Mammary epithelial cell (primary cell): ENCODE measurements at places on chromosomes 4 and X. TPM values are rescaled to one million over a fixed set of nuclear protein-coding genes. Genes with fewer than 3 reads are reported as not detected.

Gene STAG2
- total RNA-seq, result 54.8 TPM

Gene TLL1
- 5.7 and 10.0 TPM in 2 replicates for total RNA-seq

Gene CT47A7
- not detected for total RNA-seq

Gene FGFRL1
- total RNA-seq, result 12.8 TPM

Gene BMX
- 0.33 TPM for total RNA-seq

Gene XG
- 4.5 and 7.2 TPM in 2 replicates for total RNA-seq

Gene ANAPC4
- total RNA-seq, result 22.3 TPM

Gene SMIM31
- not detected for total RNA-seq

Gene CD38
- not detected for total RNA-seq

DNA sequence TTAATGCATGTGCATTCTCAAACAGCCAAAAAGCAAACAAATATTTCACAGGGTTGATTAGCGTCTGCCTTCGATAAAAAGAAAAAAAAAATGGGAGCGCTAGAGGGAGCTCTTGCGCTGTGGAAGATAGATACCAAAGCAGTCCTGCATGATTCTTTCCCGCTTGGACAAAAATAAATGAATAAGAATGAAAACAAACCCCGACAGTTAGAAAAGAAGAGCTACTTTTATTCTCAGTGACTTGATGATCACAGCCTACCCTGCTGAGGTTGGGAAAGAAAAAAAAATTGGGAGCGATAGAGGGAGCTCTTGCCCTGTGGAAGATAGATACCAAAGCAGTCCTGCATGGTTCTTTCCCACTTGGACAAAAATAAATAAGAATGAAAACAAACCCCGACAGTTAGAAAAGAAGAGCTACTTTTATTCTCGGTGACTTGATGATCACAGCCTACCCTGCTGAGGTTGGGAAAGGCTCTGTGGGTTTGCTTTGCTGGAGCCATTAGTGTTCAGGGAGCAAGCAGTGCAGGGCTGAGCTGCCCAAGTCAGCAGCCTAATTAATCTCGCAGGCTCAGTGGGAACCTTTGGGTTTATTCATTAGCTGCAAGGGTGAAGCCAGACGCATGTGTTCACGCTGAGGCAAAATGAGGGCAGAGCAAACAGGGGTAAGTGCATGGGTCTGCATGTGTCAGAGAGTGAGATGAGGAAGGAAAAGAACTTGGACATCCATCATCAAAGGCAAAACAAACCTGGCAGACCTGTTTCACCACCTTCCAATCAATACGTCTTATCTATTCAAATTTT, 249.3 kb upstream of the PRKX start:
- peak; percentile 15 for DNase-seq

DNA sequence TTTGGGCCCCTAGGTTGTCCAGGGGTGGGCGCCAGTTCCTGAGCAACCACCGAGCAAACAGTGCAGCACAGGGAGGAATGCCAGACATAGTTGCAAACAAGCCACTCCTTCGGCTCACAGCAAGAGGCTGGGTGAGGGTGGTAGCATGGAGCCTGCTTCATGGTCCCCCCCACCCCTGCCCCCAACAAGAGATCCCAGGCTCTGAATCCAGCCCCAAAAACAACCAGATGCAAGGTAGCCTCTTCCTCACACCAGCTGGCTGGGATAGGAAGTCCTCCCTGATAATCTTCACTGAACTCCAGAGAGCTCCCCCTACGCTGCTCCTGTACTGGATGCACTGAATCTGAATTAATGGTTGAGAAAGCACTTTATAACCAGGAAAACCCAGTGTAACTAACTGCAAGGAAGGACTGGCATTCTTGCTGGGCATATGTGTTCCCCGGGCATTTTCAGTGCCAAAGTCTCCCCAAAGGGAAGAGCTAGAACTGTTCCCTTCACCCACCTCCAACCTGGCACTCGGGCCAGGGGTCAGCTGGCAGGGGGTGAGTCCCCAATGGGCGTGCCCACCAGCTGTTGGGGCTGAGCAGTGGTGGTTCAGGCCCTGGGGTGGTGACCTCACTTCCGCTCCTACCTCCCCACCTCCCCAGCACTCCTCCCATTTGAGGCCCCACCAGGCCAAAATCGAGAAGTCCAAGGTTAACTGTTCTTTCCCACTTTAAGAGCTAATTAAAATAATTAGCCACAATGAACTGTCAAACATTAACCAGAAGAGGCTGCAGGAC, 1.5 kb downstream of the ELF4 start:
- peak; percentile 45 for DNase-seq

- DNase-seq, result no peak
These were observed 24.2 kb downstream of the CXorf58 start for GRCh38 chrX:23932046-23932445.

GRCh38 chrX:51336584-51336983, 4.0 kb downstream of the NUDT10 start:
- DNase-seq, result peak; percentile 25

- no peak for DNase-seq
These were observed 759 bp upstream of the TBC1D1 start for GRCh38 chr4:37889849-37890800.

- peak; percentile 4 for DNase-seq
These were observed 70.2 kb upstream of the BRWD3 start for GRCh38 chrX:80879916-80880315.

DNA sequence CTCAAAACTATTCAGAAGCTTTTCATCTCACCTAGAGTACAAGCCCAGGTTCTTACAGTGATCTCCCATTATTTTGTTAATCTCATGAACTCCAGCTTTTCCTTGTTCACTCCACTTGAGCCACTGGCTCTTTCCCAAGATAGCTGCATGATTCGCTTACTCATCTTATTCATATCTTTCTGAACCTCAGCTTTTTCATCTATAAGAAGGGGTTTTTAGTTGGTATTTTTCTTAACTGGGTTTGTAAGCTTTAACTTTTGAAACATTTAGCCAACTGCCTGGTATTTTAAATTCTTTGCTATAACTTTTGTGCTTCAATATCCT, 24.0 kb downstream of the GIMD1 start:
- peak; percentile 14 for DNase-seq
